Lower leg skin (tissue), 4 donors: ENCODE measurements at places on chromosomes 6 and 20. TPM values are rescaled to one million over a fixed set of nuclear protein-coding genes. Genes with fewer than 3 reads are reported as not detected.

The TAAR6 gene
- not detected for total RNA-seq

The ENPP5 gene
- total RNA-seq, result 4.9 TPM

The CCDC170 gene
- total RNA-seq, result not detected

The NPEPL1 gene
- 37.9 TPM for total RNA-seq

DNA sequence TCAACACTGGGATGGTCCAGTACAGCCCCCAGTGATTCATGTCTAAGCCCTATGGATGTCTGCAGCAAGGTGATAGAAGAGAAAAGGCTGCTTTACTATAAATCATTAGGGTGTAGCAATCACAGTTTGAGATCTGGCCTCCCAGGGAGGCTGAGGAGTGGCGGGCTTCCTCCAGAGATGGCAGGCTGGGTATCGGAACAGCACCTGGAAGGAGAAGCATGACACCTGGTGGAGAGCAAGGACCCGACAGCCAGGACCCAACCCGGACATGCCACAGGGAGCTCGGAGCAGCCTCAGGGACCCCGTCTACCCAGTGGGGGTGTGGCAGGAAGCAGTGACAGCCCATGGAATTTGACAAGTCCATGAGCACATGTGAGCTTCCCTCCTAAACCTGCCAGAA is 114.8 kb upstream of the CD93 start:
- no peak for DNase-seq

DNA sequence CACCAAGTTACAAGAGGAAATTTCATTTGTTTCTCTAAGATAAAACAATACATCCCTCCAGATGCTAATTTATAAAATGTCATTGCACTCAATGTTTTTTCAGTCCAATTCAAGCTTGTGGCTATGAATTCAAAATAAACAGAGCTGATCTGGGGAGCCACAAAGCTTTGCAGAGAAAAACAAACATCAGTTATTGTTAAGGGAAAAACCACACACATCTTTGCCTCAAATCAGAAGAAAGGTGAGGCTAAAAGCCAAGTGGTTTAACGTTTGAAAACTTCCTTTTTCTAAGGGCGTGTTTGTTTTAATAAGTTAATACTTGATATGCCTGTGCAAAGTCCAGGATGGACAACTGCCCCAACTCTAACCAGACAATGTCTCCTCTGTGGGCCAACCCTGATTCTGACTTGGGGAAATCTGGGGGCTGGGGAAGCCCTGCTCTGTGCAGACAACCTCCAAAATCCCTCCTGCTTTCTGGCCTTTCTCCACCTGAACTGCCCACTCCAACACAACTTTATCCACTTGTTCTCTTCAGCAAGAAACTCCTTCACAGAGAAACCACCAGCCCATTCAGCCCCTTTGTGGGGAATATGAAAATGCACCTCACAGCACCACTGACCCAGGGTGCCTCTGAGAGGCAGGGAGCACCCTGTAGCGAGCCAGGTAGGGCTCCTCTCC is 44.6 kb upstream of the NT5E start:
- no peak for DNase-seq

DNA sequence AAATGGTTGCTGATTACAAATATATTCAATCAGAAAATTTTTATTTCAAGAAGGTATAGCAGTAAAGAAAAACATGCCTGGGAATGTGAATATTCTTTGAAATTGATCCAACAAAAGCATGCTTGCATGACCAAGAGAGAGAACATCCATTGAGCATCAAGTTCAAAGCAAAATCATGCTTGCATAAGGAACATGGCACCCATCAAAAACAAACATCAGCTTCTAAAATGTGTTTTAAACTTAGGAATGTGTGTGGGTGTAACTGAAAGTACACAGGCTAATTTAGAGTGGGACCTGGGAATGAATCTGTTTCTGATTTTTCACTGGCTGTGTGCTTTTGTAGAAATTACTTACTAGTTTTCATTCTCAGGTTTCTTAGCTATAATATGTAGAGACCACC is 5.6 kb downstream of the SLC17A5 start:
- DNase-seq, result no peak

DNA sequence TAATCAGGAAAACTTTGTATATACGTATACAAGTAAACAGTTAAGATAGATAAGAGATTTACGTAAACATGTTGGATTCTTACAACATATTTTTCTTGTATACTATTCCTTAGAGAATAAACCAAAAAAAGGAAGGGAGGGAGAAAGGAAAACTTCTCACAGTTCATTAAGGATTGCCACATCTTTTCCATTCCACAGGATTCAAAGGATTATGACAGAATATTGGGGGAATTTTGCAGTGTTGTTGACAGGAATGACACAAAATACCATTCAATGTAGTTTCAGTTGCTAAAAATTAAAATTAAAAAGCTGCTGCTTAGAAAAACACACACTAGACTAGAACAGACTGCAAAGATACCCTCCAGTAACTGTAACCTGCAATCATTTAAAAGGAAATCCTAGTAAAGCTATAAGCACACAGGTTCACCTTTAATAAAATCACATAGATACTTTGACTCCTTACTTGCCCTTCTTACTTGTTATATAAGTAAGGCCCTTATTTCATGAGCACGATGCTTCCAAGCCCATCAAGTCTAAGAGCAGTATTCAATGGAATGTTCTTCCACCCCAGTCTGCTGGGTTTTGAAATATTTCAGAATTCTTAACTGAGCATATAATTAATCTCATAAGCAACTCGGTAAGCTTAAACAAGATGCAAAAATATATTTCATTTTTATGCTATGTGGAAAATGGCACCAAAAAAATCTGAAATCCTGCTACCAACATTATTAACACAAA is 107.8 kb downstream of the SMLR1 start:
- DNase-seq, result no peak

DNA sequence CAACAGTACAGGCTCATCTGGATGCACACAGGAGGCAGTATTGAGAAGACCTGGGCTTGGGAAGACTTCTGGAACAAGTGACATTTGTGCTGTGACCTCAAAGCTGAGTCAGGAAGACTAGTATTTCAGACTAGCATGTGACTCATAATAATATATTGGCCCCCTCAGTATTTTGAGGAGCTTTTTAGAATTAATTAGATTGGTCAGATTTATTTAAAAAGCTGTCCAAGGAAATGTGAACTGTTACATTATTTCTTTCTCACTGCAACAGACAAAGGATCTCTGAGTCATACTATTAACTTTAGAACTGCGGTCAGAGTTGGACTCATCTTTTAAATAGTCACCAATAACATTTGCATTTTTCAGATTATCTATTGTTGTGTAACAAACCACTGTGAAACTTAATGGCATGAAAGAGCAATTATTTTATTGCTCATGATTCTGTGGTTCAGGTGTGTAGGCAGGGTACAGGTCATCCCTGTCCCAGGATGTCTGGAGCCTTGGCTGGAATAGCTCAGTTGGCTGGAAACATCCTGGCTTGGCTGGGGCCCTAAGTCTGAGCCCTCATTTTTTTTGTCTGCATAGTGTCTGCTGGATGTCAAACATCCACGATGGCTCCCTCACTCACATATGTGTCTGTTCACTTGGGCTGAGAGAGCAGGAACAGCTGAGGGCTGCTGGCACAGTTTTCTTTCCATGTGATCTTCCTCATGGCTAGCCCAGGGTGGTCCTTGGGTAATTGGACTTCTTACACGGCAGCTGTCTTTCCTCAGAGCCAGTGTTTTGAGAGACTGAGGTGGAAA is 46.9 kb downstream of the MAP3K4 start:
- DNase-seq, result no peak

- no peak for DNase-seq
Measured at GRCh38 chr6:9295644-9296043, 860.3 kb upstream of the SLC35B3 start.

DNA sequence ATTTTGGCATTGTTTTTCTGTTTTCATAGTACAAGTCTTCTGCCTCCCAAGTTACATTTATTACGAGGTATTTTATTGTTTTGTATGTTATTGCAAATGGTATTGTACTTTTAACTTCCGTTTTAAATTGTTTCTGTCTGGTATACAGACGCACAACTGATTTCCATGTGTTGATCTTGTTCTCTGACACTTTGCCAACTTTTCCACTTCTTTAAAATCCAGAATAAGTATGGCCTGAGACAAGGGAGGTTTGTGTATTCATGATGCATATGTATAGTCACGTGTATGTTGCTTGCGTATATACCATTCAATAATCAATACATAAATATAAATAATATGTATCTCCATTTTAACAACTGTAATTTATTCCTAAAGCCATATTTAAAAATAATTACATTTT is 41.2 kb downstream of the THBS2 start:
- no peak for DNase-seq

GRCh38 chr20:48008850-48009515 is 223.7 kb upstream of the SULF2 start:
- DNase-seq, result no peak

DNA sequence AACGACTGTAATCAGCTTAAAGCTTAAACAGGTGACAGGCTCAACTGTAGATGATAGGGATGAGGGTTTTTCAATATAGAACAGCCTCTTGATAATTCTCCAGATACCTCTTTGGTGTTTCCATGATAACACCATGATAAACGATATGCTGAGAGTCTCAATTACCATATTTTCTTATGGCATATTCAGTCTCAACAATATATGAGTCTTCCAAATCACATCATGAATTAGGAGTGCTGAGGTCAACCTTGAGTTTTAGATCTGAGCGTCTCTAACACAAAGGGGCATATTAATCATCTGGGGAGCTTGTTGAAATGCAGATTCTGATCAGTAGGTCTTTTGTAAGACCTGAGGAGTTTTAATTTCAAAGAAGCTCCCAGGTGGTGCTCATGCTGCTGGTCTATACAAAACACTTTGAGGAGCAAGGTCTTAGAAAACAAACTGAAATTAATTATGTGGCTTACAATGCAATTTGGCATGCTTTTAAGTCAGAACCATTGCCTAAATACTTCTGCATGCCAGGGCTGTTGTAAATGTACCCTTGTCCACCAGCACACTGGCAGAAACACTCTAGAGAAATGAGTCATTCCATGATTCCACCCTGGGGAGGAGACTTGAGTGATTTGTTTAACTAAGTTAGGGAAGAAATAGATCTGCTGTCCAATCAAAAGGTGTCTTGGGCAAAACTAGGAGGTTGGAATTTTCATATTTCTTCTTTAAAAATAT is 49.6 kb downstream of the PTCHD4 start:
- DNase-seq, result no peak

DNA sequence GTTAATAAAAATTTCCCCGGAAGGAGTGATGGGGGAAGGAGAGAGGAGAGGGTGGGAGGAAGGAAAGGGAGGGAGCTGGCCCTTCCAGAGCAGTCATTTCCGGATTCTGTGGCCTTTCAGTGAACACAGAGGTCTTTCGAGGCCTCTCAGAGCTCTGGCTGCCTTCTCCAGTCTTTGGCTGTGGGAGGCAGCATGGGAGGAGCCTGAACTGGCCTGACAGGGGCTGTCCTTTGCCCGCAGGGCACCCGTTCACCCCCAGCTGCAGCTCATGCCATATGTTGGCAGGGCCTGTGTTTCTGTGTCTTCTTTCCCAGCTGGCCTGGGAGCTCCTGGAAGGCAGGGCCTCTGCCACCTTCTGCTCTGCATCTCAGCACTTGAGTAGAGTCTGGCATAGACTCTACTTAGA is 95.5 kb downstream of the PPP1R14C start:
- no peak for DNase-seq

DNA sequence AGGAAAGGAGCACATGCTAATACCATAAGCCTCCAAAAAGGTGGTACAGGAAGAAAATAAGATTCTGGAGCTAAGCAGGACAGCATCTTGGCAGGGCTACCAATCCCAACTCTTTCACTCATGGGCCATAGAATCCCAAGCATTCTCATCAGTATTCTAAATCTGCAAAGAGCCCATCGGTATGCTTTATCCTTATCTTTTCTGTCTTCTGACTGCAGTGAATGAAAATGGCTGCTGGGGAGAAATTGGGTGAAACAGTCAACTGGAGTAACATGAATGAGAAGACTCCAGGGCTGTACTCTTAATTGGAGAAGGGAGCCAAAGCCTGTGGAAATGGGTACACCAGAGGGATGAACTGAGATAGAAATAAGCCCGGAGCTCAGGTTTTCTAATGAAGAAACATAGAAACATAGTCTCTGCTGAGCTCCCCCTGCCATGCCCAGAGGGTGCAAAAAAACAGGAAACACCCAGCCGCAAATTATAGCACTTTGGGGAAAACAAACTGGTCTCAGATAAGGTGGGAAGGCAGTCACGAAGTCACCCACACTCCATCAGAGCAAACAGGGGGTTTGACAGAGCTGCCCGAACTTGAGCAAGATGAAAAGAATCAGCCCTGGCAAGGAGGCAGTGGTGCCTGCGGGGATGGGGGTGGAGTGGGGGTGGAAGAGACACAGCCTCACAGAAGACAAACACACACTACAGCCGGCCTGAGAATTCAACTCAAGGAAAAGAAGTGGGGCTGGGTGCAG is 35.4 kb upstream of the E2F3 start:
- no peak for DNase-seq

DNA sequence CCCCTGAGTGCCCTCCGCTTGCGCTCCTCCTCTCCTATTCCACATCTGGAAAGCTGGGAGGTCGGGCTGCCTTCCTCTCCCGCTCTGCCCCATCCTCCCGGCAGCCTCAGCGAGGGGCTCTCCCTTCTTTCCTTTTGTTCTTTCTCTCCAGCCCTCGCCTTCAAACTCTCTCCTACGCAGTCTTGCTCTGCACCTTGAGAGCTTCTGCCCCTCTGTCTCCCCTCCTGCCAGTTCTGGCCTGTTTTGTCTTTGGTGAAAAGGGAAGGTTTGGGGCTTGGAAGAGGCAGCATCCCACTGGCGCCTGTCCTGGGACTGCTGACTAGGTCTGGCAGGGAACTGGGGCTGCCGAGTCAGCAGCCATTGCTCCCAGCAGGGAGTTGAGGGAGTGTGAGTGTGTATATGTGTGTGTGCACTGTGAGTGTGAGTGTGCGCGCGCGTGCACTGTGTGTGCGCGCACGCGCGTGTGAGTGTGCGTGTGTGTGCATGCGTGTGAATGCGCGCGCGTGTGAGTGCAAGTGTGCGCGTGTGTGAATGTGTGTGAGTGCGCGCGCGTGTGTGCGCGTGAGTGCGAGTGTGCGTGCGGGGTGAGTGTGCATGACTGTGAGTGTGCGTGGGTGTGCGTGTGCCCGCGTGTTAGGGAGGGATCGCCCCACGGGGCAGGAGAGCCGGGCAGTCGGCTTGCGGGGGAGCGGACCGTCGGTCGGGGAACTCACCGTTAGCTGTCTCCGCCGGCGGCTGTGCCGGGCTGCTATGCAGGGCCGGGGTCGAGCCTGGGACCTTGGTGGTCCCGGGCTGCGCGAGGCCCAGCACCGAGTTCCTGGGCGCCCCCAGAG is 523 bp downstream of the CPXM1 start:
- peak; percentile 81 for DNase-seq

- no peak for DNase-seq
Measured at GRCh38 chr20:45592574-45593189, 13.6 kb upstream of the WFDC8 start.

GRCh38 chr20:63977739-63978276 is 1.6 kb downstream of the SAMD10 start:
- no peak for DNase-seq
